ENCODE measurements at places on chromosomes 6 and 20.
A peak's percentile ranks its signal among the peaks of the same experiment; 100 is the strongest.

DNA sequence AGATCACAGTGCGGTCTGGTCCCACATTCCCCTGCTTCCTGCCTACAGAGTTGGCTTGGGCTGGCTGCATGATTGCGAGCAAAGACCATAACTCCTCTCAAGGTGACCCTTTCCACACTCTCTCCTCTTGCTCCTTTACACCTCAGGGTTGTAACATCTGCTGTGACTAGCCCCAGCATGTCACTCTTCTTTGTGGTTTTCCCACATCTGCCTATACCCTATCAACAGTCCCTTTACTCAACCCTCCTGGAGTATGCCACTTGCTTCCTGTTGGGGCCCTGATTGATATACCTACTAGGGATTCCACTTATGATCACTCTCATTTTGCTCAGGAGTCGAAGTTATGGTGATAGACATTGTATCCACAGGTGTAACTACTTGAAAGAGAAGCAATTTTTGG is 58.9 kb upstream of the SGK1 start:
- DNase-seq: no peak

DNA sequence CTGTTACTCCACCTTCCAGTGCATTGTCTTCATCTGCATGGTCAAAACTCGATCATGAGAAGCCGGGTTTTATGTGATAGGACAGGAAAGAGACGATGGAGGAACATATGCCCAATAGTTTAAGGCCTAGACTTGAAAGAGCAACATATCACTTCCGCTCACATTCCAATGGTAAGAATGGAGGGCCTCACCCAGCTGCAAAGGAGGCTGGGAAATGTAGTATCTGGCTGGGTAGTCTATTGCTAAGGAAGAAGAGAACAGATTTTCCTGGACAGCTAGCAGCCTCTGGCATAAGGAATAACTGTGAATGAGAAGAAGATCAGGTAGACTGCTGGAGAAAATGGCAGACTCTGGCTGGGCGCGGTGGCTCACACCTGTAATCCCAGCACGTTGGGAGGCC is 19.2 kb downstream of the FITM2 start:
- no peak for DNase-seq

GRCh38 chr6:56911847-56912246 is 43.1 kb upstream of the BEND6 start:
- DNase-seq: no peak

DNA sequence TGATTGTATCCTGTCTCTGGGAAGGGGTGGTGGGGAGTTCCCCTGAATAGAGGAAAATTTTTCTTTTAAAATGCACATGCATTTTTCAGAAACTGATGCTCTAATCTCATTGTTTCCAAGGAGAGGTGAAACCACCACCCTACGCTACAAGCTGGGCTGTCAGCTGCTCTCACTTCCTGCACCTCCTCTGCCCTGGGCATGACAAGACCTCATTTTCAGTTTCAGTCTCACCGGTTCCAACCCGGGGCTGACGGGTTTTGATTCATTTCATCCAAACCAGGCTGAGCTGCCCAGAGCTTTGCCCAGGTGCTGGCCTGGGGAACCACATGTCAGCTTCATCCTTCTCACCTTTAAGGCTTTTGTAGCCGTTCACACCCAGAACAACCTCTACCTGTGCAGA is 99.7 kb downstream of the EYA2 start:
- no peak for DNase-seq

- no peak for DNase-seq
Measured at GRCh38 chr20:6953611-6954010, 186.1 kb downstream of the BMP2 start.

DNA sequence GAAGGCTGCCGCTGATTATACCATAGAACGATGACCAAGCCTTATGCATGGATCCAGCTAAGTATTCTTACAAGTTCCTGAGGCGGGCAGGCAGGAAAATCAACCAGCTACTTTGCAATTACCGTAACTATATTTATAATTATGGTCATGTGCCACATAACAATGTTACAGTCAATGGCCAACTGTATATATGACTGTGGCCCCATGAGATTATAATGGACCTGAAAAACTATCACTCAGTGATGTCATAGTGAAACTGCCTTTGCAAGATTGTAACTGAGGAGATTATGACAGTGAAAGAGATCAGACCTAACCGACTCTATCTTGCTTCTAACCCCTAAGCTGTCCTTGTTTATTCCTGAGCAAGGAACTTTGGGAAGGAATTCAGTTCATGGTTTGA is 33.1 kb upstream of the FAM135A start:
- DNase-seq: no peak

DNA sequence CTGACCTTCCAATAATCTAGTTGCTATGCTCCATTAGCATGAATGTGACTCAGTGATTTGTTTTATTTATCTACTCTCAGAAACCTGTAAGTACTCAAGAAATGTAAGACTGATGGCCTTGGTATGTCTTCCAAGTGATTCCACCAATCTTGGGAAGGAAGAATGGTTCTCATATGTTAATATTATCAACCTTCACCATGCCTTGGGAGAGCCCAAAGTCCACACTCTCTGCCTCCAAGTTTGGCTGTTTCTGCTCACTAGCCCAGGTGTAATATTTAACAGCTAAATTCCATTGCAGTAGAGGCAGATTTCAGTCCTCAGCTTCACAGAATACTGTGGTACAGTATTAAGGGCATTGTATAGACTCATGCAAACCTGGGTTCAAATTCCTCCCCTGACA is 51.8 kb downstream of the CLIC5 start:
- no peak for DNase-seq

GRCh38 chr6:148557796-148558321 is 189.0 kb upstream of the UST start:
- no peak for DNase-seq

GRCh38 chr6:99232056-99232455 is 117.4 kb downstream of the FAXC start:
- no peak for DNase-seq

GRCh38 chr6:137122612-137123011 is 50.8 kb downstream of the IL22RA2 start:
- no peak for DNase-seq

GRCh38 chr20:58440021-58440767 is 51.2 kb downstream of the VAPB start:
- DNase-seq: no peak

- DNase-seq: no peak
Measured at GRCh38 chr6:40881501-40881900, 157.5 kb downstream of the UNC5CL start.

DNA sequence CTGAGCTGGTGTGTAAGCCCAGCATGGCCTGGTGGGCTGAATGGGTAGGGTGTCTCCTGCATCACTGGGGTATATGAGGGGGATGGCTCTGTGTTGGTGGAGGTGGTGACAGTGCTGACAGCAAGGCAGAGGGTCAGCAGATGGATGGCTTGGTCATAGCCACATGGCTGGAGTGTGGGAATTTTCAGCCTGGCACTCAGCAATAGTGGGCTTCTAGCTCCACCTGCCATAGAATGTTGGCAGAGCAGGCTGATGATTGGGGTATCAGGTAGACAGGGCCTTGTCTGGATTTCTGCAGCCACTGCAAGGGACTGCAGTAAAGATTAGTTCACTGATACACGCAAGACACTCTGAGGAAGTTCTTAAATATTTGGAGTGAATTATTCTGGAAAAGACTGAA is 137.5 kb upstream of the BACH2 start:
- no peak for DNase-seq

- DNase-seq: no peak
Measured at GRCh38 chr6:170140129-170140528, 150.7 kb downstream of the DLL1 start.

DNA sequence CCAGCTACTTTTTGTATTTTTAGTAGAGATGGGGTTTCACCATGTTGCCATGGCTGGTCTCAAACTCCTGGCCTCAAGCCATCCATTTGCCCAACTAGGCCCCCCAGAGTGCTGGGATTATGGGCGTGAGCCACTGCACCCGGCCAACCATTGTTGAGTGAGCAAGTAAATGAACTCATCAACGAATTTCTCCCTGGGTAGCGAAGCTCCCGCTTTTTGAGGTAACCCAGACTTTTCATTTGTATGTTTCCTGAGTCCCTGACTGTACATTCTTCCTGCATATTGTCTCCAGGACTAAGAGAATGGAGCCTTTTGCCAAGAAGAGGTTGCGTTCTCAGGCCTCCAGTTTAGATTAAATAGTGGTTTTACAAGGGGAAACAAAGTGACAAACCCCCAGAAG is 36.4 kb downstream of the RIPOR3 start:
- no peak for DNase-seq

DNA sequence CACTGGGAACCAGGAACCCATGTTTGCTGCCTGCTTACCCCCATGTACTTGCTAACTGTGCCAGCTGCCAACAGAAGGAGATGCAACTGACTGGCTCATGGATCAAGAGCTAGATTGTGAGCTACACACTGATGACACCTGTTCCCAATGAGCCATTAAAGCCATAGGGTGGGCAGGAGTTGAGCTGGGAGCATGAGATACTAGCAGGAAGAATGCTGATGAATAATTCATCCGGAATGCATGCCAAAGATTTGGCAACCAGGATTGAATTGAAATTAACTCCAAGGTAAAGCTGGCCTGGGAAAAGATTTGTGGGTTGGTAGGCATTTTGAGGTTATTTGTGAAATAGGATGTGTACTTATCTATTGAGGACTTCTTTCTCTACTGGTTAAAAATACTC is 631.1 kb downstream of the KIF16B start:
- no peak for DNase-seq

GRCh38 chr6:31792761-31793171 is 2.8 kb downstream of the VARS1 start:
- no peak for DNase-seq

DNA sequence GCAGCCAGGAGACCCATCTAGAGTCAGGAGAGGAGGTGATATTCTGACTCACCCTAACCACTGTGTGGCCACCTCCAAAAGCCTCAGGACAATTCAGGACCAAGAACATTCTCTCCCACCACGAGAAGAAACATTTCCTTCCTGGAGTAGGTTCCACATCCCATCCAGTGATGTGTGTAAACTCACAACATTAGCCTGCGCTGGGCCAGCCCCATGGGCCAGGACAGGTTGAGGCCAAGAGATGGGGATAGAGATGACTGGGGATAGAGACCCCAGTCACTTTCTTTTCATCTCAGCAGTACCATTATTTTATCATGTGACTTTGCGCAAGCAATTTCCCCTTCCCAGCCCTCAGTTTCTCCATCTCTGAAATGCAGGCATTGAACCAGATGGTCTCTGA is 126.6 kb upstream of the PTPRT start:
- no peak for DNase-seq

DNA sequence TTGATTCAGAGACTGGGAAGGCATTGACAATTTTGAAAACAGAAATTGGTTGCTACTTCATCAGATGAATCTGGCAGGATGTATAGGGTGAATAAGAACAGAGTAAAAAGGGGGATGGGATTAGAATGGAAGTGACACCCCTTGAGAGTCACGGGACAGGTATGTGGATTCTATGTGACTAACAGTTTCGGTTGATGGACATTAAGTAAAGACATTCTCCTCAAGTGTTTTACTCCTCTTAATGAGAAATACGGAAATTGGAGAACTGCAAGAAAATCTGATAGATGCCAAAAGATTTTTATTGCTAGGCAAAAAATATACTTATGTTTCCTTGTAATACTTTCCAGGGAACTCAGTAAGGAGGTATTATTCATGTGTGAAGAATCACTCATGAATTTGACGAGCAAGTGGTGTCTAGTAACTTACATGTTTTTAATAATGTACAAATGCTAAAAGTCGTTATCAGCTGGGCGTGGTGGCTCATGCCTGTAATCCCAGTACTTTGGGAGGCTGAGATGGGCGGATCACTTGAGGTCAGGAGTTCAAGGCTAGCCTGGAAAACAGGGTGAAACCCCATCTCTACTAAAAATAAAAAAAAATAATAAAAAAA is 135.8 kb downstream of the KIF16B start:
- no peak for DNase-seq

- no peak for DNase-seq
Measured at GRCh38 chr6:85459224-85459901, 9.5 kb downstream of the NT5E start.

GRCh38 chr6:116010790-116011401 is 49.8 kb downstream of the FRK start:
- DNase-seq: peak; percentile 59

DNA sequence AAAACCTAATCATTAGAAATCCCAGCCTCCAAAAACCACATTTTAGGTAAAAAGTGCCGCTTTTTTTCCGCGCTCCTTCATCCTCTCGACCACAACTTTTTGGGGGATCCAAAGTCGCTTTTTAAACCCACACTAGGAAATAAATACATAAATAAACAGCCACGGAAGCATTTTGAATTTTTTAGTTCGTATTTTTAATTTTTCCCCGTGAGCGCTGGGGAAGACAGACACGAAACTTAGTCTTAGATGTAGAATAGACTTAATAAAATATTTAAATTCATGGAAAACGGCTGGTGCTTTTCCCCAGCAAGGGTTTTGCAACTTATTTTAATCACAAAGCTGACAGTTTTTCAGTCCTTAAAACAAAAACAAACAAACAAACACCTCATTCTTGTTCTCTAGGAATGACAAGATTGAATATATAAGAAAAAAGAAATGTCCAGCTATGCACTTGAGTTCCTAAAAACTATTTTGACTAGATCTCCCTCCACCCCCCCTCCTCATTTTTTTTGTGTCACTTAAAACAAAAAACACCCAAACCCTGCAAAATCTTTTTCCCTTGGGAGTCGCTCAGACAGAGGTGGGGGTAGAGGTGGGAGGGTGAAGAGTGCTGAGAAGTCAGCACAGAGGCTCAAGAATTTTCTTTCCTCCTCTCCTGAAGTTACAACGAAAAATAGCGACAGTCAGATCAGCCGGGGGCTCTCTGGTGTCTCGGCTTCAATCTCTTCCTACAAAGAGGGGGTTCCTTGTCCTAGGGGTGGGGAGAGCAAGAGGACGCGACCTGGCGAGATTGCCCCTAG is 43.4 kb upstream of the SUPT3H start:
- no peak for DNase-seq

- no peak for DNase-seq
Measured at GRCh38 chr6:92121228-92121627, 1298.1 kb downstream of the EPHA7 start.

GRCh38 chr6:67971812-67972211 is 663.3 kb upstream of the ADGRB3 start:
- DNase-seq: no peak

DNA sequence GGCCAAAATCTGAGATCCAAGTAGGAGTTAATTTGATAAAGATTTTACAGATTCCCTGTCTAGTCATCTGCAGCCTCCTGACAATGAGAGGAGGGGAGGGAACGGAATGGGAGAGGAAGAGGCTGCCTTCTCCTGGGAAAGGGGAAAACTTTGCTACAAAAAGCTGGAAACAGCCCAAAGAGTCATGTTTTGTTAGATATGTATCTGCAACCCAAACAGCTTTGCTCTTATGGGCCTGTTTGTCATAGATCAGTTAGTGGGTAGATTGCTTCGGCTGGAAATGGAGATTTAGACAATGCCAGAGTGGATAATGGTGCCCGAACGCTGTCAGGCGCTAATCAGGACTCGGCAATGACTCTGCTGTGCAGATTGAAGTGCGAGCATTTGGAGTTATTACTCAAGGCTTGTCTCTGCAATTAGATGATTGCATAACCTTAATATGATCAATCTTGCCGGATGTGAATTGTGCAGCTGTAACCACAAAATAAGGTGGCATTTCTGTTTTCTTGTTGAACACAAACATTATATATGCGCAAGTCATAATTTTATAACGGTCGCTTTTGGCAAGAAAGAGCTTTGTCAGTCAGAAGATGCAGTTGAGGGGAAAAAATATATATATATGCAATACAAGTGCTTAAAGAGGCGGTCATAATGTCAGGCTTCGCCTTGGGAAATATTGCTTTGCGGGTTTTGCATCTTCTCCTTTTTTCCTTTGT is 92.4 kb upstream of the MAFB start:
- DNase-seq: no peak
